Lung (tissue), 17 donors: ENCODE measurements at places on chromosomes 11 and 22.

GRCh38 chr11:2325719-2326118, 23.9 kb downstream of the TSPAN32 start:
- no peaks in the 10 kb centered on the region for H3K36me3 ChIP-seq
- no peaks in the 10 kb centered on the region for H3K4me1 ChIP-seq
- no peak overlapping the region for H3K27ac ChIP-seq
- no peak overlapping the region for H3K4me3 ChIP-seq
- H3K27me3 ChIP-seq = no peaks in the 10 kb centered on the region
- DNase-seq = no peak

GRCh38 chr11:4430051-4430450, 19.0 kb upstream of the OR52K2 start:
- H3K27ac ChIP-seq = no peak overlapping the region
- no peak overlapping the region for H3K4me3 ChIP-seq
- no peaks in the 10 kb centered on the region for H3K4me1 ChIP-seq
- no peaks in the 10 kb centered on the region for H3K27me3 ChIP-seq
- no peaks in the 10 kb centered on the region for H3K36me3 ChIP-seq

DNA sequence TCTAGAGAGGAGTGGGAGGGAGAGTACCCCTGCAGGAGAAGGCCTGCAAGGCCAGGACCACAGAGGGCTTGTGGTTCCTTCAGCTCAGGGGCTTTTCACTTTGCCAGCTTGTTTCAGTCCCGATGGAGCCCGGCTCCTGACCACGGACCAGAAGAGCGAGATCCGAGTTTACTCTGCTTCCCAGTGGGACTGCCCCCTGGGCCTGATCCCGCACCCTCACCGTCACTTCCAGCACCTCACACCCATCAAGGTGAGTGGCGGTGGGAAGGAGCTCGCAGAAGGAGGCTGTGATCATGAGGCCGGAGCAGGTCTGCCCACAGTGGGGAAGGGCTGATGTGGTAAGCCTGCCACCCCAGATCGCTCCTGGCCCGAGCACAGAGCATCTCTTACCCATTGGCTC, 13.5 kb downstream of the ACP2 start:
- peaks cover 14% of the 10 kb centered on the region for H3K36me3 ChIP-seq
- H3K4me3 ChIP-seq = no peak overlapping the region
- no peaks in the 10 kb centered on the region for H3K27me3 ChIP-seq

GRCh38 chr11:80365076-80365725, 924.4 kb upstream of the TENM4 start:
- H3K4me3 ChIP-seq = no peak overlapping the region
- no peak overlapping the region for H3K27ac ChIP-seq
- DNase-seq = no peak
- H3K36me3 ChIP-seq = no peaks in the 10 kb centered on the region

DNA sequence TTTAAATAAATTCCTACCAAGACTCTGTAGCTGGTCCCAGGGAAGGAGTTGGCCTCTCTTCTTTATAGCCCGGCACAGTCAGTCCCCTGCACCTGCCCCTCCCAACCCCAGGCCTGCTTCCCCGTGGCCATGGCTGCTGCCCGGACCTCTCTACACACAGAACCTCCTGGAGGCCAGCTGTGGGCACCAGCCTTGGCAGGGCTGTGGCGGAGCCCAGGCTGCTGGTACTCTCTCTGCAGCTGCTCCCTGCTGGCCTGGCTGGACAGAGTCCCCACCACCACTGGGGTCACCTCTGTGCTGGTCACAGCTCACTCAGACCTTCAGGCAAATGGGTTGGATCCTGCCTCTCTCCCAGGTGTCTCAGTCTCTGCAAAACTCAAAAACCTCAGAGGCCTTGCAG, 69.3 kb downstream of the LRP5 start:
- no peak overlapping the region for H3K4me3 ChIP-seq
- no peak overlapping the region for H3K27ac ChIP-seq
- H3K36me3 ChIP-seq = peaks cover 7% of the 10 kb centered on the region
- DNase-seq = no peak
- H3K4me1 ChIP-seq = peaks cover 12% of the 10 kb centered on the region

DNA sequence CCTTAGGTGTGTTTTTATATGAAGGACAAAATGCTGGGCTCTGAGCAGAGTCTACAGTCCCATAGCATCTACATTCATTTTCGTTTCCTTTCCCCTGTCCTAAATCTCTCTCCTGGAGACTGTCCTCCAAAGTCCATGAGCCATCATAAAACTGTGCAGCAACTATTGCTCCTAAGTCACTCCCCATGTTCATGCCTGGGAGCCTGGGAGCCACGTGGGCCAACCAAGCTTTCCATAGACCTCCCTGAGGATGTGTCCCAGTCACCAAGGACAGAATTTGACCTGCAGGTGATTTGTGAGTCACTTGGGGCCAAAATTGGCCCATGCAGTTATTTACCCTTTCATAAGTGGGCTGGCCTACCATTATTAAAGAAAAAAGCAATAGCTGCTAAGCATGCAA, 28.7 kb downstream of the EHF start:
- no peak overlapping the region for H3K4me3 ChIP-seq
- H3K27ac ChIP-seq = no peak overlapping the region
- H3K36me3 ChIP-seq = peaks cover 3% of the 10 kb centered on the region
- no peak for DNase-seq

GRCh38 chr11:36110668-36111410, 167.0 kb downstream of the LDLRAD3 start:
- H3K27me3 ChIP-seq = no peaks in the 10 kb centered on the region
- no peak overlapping the region for H3K27ac ChIP-seq
- H3K36me3 ChIP-seq = no peaks in the 10 kb centered on the region
- DNase-seq = no peak
- H3K4me3 ChIP-seq = no peak overlapping the region

- no peaks in the 10 kb centered on the region for H3K27me3 ChIP-seq
- H3K4me3 ChIP-seq = no peak overlapping the region
- no peaks in the 10 kb centered on the region for H3K4me1 ChIP-seq
- H3K36me3 ChIP-seq = peaks cover 36% of the 10 kb centered on the region
These were observed 56.3 kb upstream of the ADSL start for GRCh38 chr22:40289991-40290459.

DNA sequence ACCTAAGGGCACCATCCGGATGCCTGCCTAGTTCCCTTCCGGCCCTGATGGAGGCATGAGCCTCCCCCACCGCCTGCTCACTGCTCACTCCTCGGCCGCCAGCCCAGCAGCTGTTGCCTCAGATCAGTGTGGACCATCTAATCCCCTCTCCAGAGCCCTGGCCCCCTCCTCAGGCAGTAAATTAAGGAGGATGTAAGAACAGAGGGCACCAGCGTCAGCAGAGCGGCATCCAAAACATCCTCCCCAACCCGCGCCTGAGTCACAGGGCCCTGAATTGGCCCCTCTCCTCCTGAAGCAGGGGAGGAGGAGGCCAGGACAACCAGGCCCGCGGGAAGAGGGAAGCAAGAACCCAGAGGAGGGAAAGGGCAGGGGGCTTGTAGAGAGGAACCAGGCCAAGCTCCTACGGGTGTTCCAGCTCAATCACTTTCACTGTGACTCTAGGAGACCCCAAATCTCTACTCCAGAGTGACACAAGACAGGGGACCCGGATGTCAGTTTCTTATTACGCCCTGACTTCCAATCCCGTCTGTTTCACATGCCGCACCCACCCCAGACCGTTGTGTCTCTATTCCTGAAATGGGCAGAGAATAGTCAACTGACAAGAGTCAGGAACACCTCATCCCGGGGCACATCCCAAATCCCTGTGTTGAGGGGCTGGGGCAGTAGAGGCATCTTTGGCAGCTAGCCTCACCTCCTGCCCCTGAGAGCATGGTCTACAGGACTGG, 31.3 kb upstream of the MYOD1 start:
- H3K27ac ChIP-seq = no peak overlapping the region
- H3K27me3 ChIP-seq = peaks cover 15% of the 10 kb centered on the region
- H3K36me3 ChIP-seq = no peaks in the 10 kb centered on the region
- H3K4me1 ChIP-seq = no peaks in the 10 kb centered on the region
